CD4-positive, alpha-beta T cell treated with Interferon alpha-2 for 1 hour (primary cell): ENCODE measurements at places on chromosomes 5 and 9.

- DNase-seq: no peak
These were observed 343.1 kb upstream of the BRINP1 start for GRCh38 chr9:119712325-119712724.

DNA sequence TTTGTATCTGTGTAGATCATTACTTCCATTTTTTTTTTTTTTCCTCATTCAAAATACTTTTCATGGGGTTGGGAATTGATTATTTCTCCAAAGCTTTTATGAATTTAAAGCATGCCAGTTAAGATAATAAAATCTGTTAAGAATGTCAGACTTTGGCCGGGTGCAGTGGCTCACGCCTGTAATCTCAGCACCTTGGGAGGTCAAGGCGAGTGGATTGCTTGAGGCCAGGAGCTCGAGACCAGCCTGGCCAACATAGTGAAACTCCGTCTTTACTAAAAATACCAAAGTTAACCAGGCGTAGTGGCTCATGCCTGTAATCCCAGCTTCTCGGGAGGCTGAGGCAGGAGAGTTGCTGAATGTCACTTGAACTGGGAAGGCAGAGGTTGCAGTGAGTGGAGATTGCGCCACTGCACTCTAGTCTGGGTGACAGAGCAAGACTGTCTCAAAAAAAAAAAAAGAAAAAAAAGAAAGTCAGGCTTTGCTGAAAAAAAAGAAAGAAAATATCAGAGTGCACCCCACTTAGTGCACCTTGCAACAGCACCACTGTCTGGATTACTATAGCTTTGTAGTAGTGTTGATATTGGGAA is 18.5 kb downstream of the TBC1D2 start:
- no peak for DNase-seq

DNA sequence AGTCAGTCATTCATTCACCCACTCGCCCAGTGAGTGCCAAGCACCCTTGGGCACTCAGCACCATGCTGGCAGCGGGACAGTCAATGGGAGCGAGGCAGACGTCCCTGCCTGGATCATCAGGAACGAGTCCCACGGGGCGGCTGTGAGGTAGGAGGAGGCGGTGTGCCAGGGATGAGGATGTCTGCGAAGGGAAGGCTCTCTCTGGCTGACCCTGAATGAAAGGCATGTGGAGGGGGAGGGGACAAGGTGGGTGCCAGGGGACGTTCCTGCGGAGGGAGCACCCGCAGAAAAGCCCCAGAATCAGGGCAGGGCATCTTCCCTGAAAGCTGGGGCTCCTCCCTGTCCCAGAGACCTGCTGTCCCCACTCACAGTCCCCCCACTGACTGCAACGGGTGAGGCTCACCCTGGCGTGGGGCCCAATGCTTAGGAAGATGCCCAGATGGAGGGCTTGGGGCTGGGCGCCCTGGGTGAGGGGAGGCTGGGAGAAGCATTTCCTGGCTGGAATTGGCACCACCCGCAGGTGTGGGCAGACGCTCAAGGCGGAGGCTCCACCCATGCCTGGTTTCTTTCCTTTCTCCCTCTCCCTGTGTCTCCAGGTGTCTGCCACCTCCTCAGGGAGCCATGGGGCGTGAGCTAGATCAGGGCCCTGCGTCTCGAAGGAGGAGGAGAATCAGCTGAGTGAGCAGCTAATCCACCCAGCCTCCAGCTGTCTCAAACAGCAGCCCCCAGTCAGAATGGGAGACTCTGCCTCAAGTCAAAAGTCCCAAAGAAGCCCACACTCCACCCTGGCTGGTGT is 179.0 kb upstream of the PPP1R26 start:
- DNase-seq: no peak

DNA sequence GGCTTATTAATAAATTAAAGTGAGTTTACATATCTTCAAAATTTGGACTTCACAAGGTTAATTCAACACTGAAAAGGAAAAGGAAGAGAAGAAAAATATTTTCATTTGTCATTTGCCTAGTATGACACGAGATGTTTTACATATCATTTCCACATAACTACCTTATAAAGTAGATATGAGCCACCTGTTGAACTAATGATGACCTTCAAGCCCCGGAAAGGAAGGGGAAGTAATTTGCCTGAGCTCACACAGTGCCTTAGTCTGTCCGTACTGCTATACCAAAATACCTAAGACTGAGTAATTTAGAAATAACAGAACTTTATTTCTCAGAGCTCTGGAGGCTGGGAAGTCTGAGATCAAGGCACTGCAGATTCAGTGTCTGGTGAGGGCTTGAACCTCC is 17.9 kb downstream of the CMYA5 start:
- DNase-seq: no peak

DNA sequence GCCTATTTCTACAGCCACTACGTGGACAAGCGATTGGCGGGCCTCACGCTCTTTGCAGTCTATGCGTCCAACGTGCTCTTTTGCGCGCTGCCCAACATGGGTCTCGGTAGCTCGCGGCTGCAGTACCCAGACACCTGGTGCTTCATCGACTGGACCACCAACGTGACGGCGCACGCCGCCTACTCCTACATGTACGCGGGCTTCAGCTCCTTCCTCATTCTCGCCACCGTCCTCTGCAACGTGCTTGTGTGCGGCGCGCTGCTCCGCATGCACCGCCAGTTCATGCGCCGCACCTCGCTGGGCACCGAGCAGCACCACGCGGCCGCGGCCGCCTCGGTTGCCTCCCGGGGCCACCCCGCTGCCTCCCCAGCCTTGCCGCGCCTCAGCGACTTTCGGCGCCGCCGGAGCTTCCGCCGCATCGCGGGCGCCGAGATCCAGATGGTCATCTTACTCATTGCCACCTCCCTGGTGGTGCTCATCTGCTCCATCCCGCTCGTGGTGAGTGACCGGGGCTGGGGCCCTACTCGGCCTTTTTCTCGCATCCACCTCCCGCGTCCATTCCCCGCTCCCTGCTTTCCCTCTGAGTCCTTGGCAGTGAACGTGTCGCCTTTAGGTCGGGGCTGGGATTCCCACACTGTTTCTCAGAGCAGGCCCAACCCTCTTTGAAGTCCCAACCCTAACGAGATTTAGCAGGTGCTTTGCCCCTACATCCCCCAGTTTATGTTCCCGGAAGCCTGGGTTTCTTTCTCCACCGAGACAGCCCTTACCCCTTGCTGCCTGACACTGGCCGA is 1.8 kb downstream of the PTGER4 start:
- DNase-seq: peak; percentile 70

DNA sequence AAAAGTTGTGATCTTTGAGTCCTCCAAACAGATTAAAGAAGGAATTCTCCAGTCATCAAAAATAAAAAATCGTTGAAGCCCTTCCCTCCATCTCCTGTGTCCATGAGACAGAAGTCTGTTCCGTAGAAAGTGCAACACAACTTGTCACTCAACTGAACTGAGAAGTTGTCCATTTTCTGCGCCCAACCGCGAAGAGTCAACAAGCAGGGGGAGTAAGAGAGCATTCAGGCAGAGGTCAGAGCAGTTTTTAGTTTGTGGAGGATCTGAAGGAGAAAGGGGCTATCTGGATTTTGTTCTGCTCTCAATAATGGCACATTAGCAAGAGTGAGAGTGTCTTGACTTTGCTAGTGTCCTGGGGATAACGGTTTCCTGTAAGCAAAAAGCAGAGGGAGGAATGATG is 303.9 kb downstream of the ICE1 start:
- DNase-seq: no peak

DNA sequence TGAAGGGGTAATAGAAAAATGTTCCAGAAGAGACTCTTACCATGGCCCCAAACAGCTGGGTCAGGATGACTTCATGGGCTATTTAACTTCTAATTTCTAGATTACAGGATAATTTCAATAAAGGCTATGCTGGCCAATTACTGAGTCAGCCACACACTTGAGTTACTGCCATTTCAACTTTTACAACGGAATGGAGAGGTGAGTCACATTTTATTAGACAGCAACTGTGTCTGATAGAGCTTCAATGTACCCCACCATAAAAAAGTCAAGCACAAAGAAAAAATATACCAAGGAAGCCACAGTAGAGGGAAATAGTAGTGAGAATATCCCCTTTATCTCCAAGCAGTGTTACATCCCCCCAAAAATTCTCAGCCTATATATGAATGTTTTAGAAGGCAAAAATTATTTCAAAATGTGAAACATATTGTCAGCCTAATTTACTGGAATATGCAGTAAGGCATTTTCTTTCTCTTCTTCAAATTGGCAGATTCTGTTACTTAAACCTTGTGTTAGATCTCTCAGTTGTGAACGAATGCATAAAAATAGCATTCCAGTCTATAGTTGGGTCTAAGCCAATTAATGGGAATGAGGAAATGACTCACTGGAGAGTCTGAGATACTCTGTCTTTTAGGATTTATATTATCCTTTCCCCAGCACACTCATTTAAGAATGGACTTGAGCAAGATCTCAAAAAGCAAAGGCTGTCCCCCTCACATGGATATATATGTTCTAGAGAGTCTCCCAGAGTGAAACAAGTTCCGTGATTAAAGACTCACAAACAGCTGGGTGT is 47.1 kb upstream of the RAI14 start:
- no peak for DNase-seq

DNA sequence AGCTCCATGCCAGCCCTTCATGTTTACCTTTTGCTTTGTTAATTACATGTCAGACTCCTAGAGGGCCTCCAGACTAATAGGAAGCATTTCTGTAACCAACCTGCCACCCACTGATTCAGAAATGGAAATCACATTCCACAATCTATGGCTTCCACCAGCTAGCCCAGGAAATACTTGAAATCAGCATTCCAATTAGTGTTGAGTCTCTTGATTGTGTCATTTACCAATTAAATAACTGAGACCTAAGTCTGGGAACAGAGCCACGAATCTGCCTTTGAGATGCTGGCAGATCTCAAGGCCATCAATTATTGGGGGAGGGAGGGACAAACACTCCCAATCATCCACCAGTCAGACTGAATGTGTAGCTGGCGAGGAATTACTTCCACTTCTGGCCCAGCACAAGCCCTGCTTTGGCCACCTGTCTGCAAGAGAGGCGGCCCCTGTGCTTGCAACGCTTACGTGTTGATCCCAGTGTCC is 27.4 kb upstream of the SAP30L start:
- no peak for DNase-seq

GRCh38 chr5:71734141-71734540 is 15.1 kb downstream of the CARTPT start:
- no peak for DNase-seq
